Neural crest cell (in vitro differentiated cells): ENCODE measurements at places on chromosomes 6 and 20.

DNA sequence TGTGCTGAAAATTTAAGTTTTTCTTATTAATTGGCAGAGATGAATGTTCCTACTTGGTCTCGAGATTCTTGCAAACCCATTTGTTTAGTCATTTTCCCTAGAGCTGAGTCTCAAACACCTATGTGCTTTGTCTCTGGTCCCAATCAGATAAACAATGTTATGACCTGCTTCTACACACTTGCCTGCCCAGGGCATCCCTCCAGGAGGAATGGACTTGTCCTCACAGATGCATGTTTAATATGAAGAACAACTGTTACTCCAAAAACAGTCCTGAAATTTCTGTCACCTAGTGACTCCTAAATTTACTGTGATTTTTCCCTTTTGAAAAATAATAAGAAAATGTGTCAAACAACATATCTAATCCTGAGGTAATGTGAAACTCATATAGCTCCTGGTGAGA is 43.7 kb downstream of the HDGFL1 start:
- no peak for DNase-seq

GRCh38 chr20:37986873-37987601 is 46.2 kb downstream of the TTI1 start:
- DNase-seq, result no peak

- DNase-seq, result no peak
Observed at GRCh38 chr6:121666814-121667213, 231.4 kb downstream of the GJA1 start.

GRCh38 chr6:17972074-17972952 is 15.1 kb downstream of the KIF13A start:
- no peak for DNase-seq

DNA sequence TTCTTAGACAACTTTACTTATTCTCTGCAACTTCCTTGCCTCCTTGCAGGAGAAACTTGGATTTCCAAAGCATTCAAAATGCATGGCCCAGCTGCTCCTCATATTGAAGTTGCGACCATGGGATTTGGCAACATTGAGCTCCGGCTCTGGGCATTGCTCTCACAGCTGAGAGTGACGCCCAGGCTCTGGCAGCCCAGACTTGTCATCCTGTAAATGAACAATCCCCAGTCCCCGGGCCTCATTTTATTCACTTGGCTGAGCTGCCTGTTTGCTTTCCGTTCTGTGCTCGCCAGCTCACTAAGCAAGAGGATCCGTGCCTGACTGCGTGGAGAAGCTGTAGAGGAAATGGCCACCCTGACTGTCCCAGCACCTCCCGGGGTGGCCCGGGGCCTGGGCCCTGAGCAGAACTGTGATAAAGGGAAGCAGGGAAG is 119.5 kb upstream of the CD93 start:
- DNase-seq, result no peak

DNA sequence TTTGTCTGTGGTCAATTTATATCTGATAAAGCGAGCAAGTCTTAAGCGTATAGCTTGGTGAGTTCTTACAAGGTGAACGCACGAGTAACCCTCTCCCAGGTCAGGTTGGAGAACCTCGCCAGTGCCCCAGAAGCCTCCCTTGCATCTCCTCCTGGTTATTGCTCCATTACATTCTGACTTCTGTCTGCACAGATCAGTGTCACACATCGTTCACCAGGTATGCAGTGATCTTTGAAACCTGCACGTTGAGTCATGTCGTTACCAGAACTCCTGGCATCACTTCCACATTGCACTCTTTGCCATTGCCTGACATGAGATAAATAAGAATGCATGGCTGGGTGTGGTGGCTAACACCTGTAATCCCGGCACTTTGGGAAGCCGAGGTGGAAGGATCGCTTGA is 44.2 kb downstream of the AKAP12 start:
- no peak for DNase-seq

GRCh38 chr6:15465212-15465611 is 197.6 kb downstream of the DTNBP1 start:
- DNase-seq, result no peak

DNA sequence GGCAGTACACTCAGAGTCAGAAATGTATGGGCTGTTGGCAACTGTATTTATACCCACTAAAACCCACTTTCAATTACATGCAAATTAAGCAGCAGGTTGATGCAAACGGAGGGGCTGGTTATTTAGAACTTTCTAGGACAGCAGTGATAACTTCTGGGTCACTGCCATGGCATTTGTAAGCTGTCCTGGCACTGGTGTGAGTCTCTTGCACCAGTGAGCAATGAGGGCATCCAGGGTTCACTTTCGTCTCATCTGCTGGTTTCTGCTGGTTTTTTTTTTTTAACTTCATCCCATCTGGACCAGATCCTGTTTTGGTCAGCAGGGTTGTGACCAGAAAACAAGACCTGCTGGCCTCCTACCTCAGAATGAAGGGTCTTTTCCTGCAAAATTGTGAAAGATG is 49.2 kb downstream of the CDH26 start:
- no peak for DNase-seq

- DNase-seq, result no peak
Observed at GRCh38 chr6:4888841-4889240, 112.6 kb downstream of the CDYL start.

DNA sequence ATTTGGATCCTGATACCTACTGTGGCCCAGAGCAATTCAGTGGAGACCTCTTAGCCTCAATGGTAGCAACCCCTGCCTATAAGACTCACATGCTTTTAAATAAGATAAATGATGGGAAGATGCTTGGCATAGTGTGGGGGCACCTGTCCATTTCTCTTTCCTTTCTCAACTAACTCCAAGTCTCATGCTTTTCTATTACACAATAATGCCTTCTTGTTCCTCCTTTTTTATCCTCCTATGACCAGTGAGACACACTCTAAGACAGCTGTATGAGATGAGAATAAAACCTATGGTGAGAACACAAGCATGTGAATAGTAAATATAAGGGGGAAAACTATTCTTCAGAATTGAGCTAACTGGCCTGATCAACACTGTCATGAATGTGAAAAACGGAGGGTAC is 147.0 kb upstream of the STXBP5 start:
- DNase-seq, result no peak

DNA sequence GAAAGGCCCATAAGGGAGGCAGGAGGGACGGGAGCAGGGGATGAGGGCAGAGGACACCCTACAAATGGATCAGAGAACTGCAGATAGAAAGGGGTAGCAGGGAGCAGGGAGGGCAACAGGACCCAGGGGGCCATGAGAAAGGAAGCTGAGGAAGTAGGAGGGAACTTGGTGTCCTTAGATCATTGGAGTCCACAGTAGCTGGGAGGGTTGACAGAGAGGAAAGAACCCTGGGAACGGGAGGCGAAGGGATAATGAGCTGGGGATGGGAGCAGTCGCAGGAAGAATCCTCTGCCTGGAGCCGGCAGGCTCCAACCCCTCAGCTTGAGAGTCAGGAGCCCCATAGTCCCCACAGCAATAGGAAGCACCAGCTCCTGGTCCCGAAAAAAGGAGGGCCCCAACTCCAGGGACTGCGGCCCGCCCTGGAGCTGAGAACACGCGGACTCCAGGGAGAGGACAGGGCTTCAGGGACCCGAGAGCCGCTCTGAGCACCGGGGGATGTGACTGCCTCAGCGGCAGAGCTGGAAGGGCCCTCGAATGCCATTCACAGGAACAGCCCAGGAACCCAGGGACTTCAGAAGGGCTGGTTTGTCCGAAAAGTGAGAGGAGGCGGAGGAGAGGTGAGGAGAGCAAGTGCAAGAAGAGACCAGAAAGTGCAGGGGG is 32.7 kb downstream of the HLA-A start:
- no peak for DNase-seq

DNA sequence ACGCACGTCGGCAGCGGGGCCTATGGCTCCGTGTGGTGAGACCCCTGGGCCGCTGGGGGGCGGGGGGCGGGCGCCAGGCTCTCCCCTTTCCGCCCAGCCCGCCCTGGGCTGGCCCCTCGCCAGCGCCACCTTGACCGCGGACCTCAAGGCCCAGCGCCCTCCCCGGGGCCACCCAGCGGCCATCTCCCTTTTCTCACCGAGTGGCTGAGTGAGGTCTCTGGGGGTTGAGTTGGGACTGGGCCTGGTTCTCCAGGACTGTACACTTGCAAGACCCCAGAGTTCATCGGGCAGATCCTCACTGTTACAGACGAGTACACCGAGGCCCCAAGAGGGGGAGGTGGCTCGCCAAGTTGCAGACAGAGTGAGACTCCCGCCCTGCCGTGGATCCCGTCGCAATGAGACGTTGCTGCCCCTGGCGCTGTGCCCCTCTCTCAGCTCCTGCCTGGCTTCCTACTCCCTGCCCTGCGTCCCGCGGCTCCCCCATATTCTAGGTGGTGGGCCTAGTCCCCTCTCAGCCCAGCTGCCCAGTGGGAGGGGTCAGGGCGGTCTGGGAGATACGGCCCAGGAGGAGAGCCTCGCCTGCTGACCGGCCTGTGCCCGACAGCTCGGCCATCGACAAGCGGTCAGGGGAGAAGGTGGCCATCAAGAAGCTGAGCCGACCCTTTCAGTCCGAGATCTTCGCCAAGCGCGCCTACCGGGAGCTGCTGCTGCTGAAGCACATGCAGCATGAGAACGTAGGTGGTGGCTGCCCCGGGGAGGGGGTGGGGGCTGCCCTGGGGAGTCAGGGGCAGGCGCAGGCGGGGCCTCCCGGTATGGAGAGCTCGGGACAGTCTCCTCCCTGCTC is 576 bp downstream of the MAPK13 start:
- DNase-seq, result no peak

GRCh38 chr20:62887860-62888239 is 26.2 kb upstream of the TCFL5 start:
- no peak for DNase-seq

DNA sequence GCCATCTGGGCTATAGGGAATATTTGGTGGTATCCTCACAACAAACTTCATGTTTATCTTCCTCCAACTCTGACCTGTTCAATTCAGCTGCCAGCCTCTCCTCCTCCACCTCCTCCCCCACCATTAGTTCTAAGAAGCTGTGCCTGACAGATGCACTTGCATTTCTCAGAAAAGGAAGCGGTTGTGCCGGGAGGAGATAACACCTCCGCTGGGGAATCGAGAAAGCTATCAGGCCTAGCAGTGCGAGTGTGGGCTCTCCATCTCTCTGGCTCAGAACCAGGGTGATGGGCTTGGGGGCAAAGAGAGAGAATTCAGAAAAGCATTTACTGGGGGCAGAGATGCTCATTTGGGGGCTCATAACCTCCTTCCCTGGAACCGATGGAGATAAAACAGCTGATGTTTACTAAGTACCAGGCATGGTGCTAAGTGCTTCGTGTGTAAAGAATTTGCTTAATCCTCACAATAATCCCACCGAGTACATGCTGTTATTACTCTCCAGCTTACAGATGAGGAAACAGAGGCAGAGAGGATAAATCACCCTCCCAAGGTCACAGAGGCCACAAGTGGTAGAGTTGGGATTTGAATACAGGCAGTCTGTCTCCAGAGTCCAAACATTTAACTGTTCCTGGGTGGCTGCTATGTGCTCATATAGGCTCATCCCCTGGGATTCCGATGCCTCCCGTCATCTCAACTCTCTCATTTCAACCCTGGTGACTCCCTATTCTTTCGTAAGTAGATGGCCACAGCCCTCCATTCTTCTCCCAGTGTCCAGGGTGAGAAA is 38.3 kb downstream of the COX4I2 start:
- no peak for DNase-seq

GRCh38 chr20:64083378-64083803 is 807 bp downstream of the LKAAEAR1 start:
- peak; percentile 73 for DNase-seq

- DNase-seq, result no peak
Observed at GRCh38 chr6:40936818-40937251, 102.2 kb downstream of the UNC5CL start.

GRCh38 chr20:43849496-43850186 is 65.0 kb upstream of the TOX2 start:
- no peak for DNase-seq

- DNase-seq, result no peak
Observed at GRCh38 chr6:132062626-132063025, 111.5 kb upstream of the CCN2 start.

DNA sequence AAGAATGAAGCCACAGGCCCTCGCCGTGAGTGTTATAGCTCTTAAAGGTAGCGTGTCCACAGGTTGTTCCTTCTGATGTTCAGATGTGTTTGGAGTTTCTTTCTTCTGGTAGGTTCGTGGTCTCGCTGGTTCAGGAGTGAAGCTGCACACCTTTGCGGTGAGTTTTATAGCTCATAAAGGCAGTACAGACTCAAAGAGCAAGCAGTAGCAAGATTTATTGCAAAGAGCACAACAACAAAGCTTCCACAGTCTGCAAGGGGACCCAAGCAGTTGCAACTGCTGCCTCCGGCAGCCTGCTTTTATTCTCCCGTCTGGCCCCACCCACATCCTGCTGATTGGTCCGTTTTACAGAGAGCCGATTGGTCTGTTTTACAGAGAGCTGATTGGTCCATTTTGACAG is 5.2 kb downstream of the HIVEP1 start:
- DNase-seq, result no peak

- no peak for DNase-seq
Observed at GRCh38 chr6:56638760-56639159, 3.9 kb downstream of the DST start.

GRCh38 chr6:139323511-139324300 is 31.9 kb upstream of the TXLNB start:
- DNase-seq, result peak; percentile 20

GRCh38 chr20:31548820-31549512 is 34.7 kb downstream of the HM13 start:
- no peak for DNase-seq

GRCh38 chr6:85864453-85865401 is 222.0 kb upstream of the SYNCRIP start:
- no peak for DNase-seq

GRCh38 chr6:130459316-130459715 is 93.5 kb downstream of the TMEM200A start:
- DNase-seq, result no peak

- DNase-seq, result no peak
Observed at GRCh38 chr6:871503-871902, 178.6 kb upstream of the EXOC2 start.

- no peak for DNase-seq
Observed at GRCh38 chr6:150689900-150690590, 90.4 kb downstream of the PLEKHG1 start.
